ENCODE measurements at places on chromosomes 6 and 20. TPM values are rescaled to one million over a fixed set of nuclear protein-coding genes. Genes with fewer than 3 reads are reported as not detected.

DNA sequence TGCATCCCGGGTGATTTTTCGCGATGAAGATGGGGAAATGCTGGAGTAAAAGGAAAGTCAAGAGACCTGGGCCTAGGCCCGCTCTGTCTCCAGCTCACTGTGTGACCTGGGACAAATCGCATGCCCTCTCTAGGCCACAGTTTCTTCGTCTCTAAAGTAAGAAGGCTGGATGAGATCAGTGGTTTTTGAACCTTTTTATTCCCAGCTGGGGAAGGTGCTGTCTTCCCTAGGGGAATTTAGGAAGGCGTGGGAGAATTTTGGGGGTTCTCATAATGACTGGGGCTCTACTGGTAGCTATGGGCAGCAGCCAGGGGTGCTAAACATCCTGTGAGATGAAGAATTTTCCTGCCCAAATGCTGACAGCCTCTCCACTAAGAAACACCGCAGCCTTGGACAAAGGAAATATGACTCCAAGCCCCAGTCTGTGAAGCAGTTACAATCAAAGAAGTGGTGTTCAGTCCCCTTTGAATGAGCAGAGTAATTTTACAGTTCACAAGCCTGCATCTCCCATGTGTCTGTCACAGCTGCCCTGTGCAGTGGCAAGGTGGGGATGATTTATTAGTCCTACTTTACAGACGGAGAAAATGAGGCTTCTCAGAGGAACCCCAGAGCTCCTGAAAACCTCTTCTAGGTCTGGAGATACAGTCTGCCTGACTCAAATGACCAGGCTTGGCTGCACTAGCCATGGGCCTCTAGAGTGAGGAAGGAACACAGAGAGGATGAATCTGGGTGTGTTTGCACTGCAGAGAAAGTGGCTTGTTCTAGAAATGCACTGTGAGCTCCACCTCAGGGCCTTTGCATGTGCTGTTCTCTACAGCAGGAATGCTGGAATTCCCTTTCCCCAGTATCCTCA, 57.2 kb downstream of the RAB44 start:
- no peak for DNase-seq

DNA sequence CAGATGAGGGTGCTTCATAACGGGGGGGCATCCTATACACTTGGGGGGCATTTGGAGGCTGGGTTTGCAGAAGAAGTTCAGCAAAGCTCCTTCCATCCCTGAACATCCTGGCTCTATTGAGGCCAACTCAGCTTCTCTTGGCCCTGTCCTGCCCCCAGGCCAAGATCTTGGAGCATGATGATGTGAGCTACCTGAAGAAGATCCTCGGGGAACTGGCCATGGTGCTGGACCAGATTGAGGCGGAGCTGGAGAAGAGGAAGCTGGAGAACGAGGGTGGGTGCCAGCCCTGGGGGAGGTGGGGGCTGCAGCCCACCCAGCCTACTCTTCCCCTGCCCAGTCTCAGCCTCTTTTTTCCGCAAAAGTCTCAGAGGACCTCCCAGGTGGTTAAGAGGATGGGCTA, 17.2 kb downstream of the GDAP1L1 start:
- no peak for DNase-seq

DNA sequence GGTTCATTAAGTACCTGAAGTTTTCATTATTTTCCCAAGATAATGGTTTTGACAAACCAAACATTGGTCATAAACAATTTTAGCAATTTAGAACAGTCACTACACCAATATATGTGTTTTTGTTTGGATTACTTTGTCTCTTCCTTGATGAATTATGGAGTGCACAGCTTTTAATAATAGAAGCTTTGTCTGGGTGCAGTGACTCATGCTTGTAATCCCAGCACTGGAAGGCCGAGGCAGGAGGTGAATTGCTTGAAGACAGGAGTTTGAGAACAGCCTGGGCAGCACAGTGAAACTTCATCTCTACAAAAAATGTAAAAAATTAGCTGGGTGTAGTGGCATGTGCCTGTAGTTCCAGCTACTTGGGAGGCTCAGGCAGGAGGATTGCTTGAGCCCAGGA, 89.4 kb upstream of the ANKEF1 start:
- no peak for DNase-seq

DNA sequence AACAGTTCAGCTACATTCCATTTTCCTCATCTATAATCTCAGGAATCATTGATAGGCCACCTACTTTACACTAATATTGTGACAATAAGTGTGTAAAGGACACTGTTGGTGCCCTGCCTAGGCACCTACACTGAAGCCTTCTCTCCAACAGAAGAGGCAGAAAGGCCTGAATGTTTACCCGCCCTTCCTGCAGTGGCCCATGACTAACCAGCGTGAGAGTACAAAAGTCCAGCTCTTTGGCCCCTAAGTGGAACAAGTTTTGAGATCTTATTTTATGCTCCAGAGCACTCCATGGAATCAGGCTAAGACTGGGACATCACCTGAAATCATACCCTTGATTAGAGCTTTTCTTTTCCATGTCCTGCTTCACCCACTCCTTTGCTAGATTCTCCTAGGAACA, 359.7 kb downstream of the ARHGAP18 start:
- no peak for DNase-seq

DNA sequence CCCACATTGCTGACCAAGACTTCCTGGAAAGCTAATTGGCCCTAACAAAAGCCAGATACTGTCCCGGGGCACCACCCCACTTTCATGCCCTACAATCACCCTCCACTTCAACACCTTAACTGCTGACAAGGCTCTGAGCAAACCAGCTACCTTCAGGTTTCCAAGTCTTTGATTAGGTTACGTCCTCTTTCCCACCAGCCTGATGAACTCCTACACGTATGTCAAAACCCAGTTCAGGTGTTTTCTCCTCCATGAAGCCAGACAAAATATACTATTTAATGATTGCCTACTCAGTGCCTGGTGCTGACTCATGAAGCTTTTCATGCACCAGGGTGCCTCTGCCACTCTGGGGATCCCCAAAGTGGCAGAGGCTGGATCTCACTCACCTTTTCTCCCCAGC, 58.6 kb downstream of the CDH22 start:
- DNase-seq = no peak

GRCh38 chr6:113160306-113161017, 696.7 kb upstream of the MARCKS start:
- no peak for DNase-seq

- no peak for DNase-seq
Observed at GRCh38 chr6:75436869-75437268, 56.7 kb downstream of the FILIP1 start.

Gene OXT
- not detected for total RNA-seq
